DMS153 (cell line): ENCODE measurements at places on chromosomes 3 and 15.

- no peak for DNase-seq
Measured at GRCh38 chr15:41336549-41336948, 3.9 kb downstream of the NUSAP1 start.

DNA sequence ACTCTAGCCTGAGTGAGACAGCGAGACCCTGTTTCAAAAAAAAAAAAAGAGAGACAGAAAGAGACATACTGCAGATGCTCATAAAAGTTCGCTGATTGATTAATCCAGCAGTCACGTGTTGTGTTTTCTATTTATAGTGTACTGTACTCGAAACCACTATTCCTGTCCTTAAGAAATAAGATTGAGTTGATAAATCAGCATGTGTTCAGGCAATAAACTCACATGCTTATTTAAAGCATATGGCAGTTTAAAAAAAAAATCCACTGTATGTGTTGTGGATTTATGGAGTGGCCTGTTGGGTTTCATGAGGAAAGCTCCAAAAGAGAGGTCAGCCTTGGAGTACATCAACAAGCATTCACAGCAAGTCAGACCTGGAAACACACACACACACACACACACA is 17.7 kb downstream of the RPL22L1 start:
- DNase-seq: no peak

- DNase-seq: no peak
Measured at GRCh38 chr3:152419748-152420147, 151.0 kb downstream of the MBNL1 start.

DNA sequence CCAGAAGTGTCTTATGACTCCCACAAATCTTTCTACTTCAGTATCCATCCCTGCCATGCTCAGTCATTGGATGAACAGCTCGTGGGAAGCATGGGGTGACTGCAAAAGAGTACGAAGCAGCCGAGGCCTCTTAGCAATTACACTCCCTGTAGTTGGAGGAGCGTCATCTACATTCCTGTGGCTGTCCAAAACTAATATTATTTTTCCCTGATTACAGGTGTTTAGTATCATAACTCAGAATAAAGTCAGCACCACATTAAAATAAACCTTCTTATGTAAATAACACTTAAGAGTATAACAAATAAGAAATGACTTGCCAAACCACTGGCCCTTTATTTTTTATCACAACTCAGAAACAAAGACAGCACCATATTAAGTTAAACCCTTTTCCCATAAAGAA is 141.5 kb downstream of the PLOD2 start:
- no peak for DNase-seq

DNA sequence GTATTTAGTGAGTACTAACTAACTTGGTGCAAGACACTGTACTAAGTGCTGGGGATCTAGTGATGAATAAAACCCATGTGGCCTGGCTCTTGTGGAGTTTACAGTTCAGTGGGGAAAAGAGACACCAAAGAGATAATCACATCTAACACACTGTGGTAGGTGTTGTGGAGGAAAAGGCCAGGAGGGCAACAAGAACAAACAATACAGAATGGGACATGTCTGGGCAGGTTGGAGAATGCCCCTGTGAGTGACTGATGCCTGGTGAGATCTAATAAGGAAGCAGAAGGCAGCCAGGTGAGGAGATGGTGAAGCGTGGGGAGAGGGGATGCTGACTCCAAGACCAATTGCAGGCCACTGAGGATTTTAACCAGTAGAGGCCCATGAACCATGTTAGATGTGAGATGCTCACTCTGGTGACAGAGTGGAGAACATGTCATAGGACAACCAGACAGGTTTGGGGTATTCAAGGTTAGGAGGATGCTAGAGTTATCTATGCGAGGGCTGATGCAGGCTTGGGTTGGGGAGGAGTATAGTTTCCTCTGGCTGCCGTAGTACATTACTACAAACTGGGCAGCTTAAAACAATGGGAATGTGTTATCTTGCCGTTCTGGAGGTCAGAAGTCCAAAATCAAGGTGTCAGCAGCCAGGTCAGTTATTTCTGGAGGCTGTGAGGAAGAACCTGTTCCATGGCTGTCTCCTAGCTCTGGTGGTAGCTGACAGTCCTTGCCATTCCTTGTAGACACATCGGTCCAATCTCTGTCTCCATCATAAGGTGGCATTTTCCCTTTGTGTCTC is 81.4 kb downstream of the ARNT2 start:
- DNase-seq: peak; percentile 11

GRCh38 chr3:124107104-124107890 is 115.4 kb upstream of the ROPN1 start:
- DNase-seq: no peak

- DNase-seq: no peak
Measured at GRCh38 chr3:10460951-10461545, 44.3 kb downstream of the ATP2B2 start.

GRCh38 chr3:13792512-13793371 is 87.1 kb downstream of the WNT7A start:
- no peak for DNase-seq

- peak; percentile 27 for DNase-seq
Measured at GRCh38 chr3:108489776-108490175, 20.6 kb downstream of the MYH15 start.

GRCh38 chr15:60006873-60007272 is 2.8 kb downstream of the FOXB1 start:
- no peak for DNase-seq

GRCh38 chr3:12040902-12041301 is 36.7 kb downstream of the SYN2 start:
- no peak for DNase-seq

DNA sequence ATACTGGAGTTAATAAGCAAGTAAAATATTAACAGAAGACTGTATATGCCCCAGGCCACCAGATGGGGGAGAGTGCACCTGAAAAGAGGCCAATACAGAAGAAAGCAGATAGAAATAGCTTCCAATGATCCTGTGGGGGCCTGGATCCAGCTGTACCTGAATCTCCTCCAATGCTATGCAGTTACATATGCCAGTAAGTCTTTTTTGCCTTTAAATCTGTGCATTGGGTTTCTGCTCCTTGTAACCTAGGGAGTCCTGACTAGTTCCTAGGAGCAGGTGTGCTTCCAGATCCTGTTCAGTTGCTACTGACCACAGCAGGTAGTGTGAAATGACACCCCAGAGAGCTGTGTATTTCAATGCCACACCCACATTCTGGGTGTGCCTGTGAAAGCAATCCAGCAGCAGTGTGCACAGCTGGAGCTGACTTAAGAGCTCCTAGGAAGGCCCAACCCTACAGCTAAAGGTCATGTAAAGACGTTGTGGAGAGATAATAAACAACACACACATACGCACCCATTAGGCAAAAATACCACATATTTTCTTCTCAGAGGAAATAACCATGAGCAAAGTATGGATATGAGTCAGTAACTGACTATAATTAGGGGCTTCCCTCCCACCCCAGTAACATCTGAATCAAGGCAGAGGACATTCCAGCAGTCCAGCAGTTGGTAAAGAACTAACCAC is 62.2 kb upstream of the AKAP13 start:
- DNase-seq: peak; percentile 15

DNA sequence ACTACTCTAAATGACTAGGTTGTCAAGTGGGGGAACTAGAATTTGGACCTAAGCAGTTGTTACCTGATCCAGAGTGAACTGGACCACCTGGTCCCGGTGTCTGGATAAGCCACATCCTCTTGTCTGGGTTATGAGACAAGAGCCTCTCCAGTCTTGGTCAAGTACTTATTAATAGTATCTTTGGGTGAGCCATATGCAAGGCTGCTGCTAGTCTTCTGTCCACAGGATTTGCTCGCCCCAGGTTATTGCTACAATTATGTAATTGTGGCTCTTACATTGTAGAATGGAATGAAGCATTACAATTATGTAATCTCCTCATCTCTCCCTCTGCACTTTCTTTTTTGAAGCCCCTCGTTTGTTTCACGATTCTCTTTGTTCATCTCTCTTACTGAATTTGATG is 24.0 kb upstream of the AGBL1 start:
- DNase-seq: no peak

DNA sequence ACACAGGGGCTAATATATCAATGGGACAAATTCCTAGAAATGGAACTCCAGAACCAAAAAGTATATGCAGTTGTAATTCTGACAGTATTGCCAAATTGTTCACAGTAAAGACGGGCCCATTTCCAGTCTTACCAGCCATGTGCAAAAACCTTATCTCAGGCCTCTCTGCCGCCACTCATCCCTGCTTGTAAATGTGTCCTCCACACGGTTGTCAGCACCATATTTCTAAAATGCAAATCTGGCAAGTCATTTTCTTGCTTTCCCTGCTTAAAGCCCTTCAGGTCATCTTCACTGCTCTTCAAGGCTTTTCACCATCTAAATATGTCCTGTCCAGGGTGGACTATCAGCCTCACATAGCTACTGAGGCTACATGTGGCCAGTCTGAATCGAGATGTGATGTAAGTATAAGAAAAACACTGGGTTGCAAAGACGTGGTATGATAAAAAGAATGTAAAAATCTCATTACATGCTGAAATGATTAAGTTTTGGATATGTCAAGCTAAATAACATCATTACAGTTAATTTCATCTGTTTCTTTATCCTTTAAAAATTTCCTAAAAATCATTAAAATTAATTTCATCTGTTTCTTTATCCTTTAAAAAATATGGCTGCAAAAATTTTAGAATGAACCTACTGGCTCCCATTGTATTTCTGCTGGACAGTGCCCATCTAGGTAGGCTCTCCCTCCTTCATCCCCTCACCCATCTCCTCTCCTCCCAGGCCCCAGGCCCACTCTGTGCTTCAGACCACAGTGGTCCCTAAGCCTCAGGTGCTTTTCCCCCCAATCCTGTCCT is 980 bp downstream of the PARP9 start:
- no peak for DNase-seq

GRCh38 chr3:112199622-112200316 is 66.7 kb upstream of the GCSAM start:
- DNase-seq: no peak

- no peak for DNase-seq
Measured at GRCh38 chr3:14721126-14721864, 46.4 kb downstream of the C3orf20 start.

DNA sequence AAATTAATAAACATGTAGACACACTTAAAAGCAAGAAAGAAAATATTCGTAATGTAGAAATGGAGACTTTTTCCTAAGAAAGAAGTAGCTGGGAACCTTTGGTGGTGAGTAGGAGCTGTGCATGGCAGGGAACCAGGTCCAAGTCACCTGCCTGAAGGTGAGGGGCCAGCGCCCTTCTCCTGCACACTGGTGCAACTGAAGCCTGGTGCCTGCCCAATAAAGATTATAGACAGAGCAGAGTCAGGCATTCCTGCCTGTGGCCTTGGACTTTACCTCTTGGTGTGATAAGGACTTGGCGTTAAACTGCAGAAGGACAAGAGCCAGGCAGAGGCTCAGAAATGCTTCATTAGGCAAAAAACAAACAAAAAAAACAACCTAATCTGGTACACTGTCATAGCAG is 14.2 kb downstream of the CFAP91 start:
- DNase-seq: no peak

DNA sequence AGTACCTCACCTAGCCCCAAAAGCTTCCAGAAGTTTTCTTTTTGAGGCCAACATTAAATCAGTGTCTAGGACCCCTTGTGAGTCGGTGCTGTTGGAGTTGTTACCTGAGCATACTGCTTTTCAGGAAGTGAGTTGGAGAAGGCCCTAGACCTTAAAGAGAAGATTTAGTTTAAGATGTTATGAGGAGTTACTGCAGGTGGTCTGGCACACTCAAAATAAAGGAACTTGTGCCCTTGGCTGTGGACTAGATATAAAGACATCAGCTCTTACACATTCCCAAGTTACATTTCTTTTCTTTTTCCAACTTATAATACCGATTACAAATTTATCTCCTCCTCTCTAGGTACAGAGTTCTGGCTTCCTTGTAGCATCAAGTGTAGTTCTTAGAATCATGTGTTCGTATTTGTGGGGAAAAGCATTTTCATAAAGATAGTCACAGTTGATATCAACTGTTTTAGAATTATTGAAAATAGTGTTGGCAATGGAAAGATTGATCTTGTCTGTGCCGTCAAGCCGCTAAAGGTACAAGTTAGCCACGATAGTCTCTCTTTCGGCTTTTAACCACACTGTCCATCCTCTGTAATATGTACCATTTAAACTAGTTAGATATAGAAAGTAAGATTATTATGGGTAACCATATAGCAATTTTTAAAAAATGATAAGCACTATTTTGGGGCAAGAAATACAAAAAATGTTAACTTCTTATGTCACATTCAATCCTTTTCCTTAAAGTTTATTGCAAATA is 8.6 kb downstream of the ZIC1 start:
- DNase-seq: no peak

GRCh38 chr15:46461416-46461815 is 826.6 kb downstream of the SQOR start:
- DNase-seq: no peak

GRCh38 chr3:196998966-196999760 is 30.5 kb downstream of the MELTF start:
- no peak for DNase-seq

GRCh38 chr15:87461631-87462030 is 794.9 kb downstream of the NTRK3 start:
- DNase-seq: no peak

DNA sequence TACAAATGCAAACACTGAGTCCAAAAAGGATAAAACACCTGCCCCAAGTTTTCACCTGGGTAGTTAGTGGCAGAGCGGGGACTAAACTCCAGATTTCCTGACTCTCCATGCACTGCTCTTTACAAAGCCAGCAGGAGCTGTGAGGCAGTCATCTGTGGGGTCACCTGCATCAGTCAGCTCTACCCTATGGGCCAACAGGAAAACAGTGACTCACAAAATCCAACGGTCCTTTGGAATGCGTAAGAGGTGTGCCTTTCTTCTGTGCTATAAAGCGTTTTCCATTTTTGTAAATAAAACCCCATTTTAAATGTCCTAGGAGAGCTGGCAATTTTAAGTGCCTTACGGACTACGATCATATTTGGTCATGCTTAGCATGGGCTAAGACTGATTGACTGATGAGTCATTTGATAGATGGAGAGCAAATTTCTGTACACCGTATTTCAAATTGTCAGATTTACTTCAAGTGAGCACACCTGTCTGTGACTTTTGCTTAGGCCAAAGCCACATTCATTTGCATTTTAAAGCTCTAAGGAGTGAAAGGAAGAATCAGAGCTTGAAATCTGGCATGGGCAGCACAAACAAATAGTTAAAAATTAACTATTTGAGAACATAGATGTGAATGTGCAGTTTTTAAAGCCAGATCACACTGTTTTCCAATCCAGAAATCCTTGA is 4.4 kb upstream of the COL8A1 start:
- DNase-seq: no peak

GRCh38 chr15:69392352-69392751 is 21.8 kb upstream of the KIF23 start:
- DNase-seq: no peak

DNA sequence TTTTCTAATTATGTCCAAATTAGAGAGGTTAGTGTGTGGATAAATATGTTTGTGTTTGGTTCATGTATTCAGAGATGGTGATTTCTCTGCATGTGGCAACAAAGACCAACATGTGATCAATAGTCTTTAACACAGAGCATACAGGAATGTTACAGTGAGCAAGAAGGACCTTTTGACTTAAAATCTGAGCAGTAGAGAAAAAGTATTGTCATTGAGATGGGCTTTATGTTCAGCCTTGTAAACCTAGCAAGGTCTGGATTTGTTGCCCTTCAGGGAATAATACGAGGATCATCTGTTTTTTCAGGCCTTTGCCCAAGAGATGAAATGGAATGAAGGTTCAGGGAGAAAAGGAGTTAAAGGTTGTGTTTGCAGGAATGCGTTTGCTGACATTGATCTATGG is 161.8 kb upstream of the NECTIN3 start:
- DNase-seq: no peak

GRCh38 chr3:110984456-110985250 is 87.0 kb upstream of the NECTIN3 start:
- DNase-seq: no peak

GRCh38 chr3:133891662-133892378 is 3.9 kb downstream of the RAB6B start:
- DNase-seq: no peak

GRCh38 chr15:31162721-31163510 is 61.4 kb upstream of the TRPM1 start:
- no peak for DNase-seq
